Renal cortical epithelial cell (primary cell): ENCODE measurements at places on chromosomes 12 and 14.

- DNase-seq = no peak
Observed at GRCh38 chr12:78081590-78082314, 251.1 kb downstream of the NAV3 start.

DNA sequence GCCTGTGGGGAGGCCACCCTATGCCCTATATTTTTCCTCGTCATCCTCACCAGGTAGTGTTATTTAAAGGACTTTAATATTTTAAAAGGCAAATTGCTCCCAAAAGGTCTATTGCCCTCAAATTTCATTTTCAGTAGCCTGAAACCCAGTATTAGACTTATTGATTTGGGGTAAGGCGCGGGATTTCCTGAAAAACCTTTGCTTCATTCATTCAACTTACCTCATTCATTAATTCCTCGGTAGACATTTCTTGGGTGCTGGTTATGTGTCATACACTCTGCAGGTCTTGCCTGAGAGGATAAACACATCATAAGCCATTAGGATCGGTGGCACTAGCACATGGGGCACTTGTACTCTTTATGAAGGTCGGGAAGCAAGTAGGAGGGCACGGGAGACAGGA, 99.2 kb downstream of the ARF6 start:
- no peak for DNase-seq

DNA sequence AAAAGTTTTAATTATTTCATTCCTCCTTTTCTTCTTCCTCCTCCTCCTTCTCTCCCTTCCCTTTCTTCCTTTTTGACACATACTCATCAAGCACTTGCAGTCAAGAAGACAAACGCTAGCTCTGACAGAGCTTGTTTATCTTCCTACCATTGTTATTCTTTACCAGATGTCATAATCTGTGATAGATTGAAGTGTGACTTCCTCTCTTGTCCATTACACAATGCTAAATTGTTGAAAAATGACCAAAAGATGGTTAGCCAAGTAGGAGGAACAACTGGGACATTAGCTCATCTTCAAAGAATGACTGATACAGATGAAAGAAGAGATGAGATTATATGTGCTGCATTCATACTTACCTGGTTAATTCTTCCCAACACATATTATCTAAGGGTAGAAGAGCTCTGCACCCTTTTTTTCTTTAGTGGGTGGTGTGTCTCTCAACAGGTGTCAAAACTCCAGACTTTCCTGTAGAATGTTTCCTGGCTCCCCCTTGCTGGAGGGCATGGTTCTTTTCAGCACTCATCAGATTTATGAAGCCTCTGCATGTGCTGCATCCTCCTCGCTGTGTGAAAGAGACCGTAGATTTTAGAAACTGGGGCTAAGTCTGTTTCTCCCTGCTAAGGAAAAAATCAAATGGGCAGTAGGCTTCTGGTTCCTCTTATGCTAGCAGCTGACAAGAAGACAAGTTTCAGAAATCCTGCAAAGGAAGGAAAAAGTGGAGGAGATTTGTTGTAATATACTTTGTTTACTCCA, 147.1 kb downstream of the TMX1 start:
- no peak for DNase-seq

- no peak for DNase-seq
Observed at GRCh38 chr14:69505338-69506240, 21.1 kb downstream of the PLEKHD1 start.

GRCh38 chr12:5015711-5016492, 27.8 kb upstream of the KCNA5 start:
- DNase-seq = no peak

- DNase-seq = no peak
Observed at GRCh38 chr14:24108336-24108874, 6.2 kb upstream of the DCAF11 start.

DNA sequence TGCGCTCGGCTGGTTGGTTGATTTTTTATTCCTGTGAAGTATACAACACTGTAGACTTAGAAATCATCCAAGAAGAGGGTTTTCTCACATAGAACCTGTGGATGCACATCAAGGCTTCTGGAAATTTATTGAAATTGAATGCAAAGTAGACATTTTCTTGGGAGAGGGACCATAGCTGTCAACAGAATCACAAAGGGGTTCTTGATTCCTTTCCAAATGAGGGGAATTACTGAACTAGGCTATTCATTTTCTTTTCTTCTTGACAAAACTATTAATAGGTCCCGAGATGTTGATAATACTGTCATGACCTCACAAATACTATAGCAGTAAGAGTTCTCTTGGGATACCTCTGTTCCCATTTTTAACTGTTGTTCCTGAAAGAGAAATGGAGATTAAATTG, 73.9 kb downstream of the AKAP6 start:
- no peak for DNase-seq

DNA sequence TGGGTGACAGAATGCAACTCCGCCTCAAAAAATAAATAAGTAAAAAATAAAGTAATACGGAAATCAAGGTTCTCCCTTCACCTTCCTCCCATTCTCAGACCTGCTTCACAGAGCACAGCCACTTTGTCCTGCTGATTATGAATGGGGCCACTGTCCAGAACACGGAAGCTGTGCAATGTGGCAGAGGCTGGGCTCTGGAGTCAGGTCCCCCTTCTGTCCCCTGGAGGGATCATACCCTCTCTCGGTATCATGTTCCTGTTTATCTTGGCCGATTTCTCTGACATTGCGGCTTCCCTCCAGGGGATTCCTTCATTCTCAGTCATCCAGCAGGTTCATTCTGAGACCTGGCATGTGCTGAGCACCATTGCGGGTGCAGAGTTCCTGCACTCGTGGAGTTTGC, 11.3 kb downstream of the PPP2R5C start:
- DNase-seq = no peak

DNA sequence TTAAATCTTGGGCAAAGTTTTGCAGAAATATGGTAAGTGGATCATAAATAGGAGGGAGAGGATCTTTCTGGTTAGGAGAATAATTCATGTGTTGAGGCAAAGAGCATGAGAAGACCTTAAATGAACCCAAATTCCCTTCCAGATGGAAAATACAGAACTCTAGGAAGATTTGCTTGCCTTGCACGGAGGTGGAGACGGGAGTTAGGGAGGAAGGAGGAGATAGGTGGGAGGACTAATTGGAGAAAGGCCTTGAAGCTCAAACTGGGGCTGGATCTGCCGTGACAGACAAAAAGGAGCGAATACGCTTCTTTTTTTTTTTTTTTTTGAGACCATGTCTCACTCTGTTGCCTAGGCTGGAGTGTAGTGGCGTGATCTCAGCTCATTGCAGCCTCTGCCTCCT, 5.9 kb downstream of the GPRC5A start:
- no peak for DNase-seq

- peak; percentile 61 for DNase-seq
Observed at GRCh38 chr12:76277480-76277879, 70.7 kb downstream of the BBS10 start.

GRCh38 chr14:66442953-66443571, 43.1 kb upstream of the CCDC196 start:
- peak; percentile 84 for DNase-seq

- peak; percentile 1 for DNase-seq
Observed at GRCh38 chr14:92263681-92264080, 59.3 kb upstream of the SLC24A4 start.

- DNase-seq = no peak
Observed at GRCh38 chr14:98101323-98101722, 1170.7 kb downstream of the BCL11B start.

DNA sequence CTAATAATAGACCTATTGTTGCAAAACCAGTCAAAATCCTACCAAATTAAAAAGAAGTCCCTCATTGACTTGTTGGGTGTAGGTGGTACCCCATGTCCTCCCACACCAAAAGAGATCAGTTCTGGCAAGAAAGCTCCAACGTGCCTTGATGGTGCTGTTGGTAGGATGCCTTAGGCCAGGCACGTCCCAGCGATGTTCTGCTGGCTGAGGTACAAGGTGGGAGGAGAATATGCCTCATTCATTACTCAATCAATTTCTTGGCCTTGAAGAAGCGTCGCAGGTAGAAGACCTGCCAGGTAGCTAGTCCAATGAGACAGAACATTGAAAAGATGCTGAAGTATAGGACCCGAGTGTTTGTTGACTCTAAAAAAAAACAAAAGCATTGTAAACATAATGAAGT, 7.8 kb upstream of the NEK9 start:
- no peak for DNase-seq

GRCh38 chr12:26047401-26048226, 77.2 kb downstream of the BHLHE41 start:
- DNase-seq = peak; percentile 40
